ENCODE measurements at places on chromosomes 6 and 20.

GRCh38 chr6:70673601-70674000, 5.9 kb downstream of the SMAP1 start:
- DNase-seq, result no peak

DNA sequence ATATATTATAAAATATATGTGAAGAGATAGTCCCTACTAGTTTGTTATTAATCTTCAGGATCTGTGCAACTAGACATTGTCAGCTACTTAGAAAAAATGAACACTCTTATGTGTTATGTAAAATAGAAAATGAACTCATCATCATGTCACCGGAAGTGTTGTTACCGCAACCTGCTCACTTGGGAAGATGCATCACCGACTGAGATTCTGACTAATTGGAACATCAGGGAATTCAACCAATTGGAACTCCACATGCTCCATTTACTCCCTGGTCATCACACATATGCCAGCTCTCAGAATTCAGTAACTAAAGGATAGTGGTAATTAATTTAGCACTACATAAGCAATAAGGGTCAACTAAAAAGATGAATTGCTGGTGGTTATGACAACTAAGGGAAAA, 16.7 kb upstream of the B3GAT2 start:
- DNase-seq, result no peak

- DNase-seq, result no peak
Observed at GRCh38 chr6:55874316-55874715, 1.1 kb downstream of the BMP5 start.

DNA sequence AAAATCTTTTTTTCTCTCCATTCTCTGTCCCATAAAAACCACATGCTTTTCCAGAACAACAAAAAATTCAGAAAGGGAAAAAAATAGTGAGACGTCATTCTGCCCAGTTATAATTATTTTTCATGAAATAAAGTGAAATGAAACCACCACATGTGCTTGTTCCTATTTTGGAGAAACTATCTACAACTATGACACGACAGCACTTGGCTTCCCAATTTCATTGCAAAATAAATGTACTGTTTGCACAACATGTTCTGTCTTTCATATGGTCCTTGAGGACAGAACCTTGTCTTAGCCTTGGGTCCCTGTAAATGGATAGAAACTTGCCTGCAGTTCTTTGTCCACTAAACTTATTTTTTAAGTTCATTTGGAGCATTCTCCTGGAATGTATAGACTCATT, 5.6 kb upstream of the MAN1A1 start:
- DNase-seq, result no peak

- no peak for DNase-seq
Observed at GRCh38 chr6:97113170-97113569, 169.8 kb downstream of the MMS22L start.

- DNase-seq, result peak; percentile 47
Observed at GRCh38 chr20:24608926-24609667, 139.7 kb downstream of the SYNDIG1 start.

GRCh38 chr20:57435105-57435497, 43.9 kb downstream of the RBM38 start:
- DNase-seq, result no peak

DNA sequence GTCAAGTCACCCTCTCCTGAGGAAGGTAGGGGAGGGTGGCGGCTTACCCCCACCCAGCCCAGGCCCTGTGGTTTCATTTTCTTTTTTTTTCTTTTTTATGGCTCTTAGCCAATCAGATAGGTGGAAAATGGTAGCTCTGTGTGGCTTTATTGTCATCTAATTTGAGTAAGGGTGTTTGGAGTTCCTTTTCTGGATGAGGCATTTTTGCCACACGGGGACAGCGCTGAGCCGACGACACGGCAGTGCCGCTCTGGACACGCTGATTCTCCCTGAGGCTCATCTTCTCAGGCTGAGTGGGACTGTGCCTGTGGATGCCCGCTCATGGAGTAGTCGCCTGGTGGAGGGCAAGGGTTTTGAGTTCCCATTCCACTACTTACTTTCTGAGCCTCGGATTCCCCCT, 37.6 kb upstream of the ANGPT4 start:
- no peak for DNase-seq

GRCh38 chr6:90790696-90791095, 203.8 kb upstream of the MAP3K7 start:
- no peak for DNase-seq

DNA sequence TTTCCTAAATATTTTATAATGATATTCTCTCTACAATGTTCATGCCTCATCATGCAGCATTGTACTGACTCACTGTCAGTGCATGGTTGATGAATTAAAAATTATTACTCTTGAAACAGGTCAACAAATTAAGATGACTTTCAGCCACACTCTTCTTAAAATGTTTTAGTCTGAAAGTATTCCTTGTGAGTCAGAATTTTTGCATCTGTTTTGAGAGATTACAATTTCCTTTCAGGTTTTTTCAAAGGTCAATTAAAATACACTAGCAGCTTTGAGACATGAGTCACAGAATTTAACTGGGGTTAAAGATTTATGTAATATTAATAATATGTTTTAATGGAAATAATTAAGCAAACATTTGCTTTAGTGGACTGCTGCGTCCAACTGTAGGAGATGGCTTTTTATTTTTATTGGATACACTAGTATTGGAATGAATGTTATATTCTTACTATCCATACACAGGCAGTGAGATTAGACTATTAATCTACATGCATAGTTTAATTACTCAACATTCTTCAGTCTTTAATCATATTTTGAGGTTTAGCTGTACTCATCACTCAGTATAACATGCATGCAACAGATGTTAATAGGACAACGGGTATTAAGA, 9.7 kb downstream of the COL12A1 start:
- DNase-seq, result no peak

DNA sequence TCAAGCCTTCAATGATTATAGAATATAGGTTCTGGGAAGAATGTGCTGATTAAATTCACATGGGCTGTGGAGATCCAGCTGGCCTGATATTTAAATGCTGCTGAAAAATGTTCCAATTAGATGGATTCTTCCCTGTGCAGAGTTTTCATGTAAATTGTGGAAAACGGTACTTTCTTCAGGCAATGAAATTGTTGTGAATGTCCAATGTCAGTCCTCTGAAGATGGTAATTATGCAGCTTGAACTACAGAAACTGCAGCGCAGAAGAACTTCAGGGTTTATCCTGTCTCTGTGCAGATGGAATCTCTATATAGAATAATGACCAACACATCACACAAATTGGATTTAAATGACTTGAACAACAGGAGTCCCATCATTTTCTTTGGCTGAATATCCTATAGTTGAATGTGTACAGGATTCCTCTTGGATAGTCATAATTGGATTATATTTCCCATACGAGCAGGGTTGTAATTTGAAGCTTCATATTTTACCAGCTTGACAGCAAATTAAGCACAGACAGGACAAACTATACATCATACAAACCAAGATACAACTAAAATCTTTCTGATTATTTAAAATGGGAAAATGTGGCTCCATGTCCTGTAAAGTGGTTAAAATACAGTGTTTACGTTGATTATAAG, 82.3 kb downstream of the CAP2 start:
- no peak for DNase-seq

DNA sequence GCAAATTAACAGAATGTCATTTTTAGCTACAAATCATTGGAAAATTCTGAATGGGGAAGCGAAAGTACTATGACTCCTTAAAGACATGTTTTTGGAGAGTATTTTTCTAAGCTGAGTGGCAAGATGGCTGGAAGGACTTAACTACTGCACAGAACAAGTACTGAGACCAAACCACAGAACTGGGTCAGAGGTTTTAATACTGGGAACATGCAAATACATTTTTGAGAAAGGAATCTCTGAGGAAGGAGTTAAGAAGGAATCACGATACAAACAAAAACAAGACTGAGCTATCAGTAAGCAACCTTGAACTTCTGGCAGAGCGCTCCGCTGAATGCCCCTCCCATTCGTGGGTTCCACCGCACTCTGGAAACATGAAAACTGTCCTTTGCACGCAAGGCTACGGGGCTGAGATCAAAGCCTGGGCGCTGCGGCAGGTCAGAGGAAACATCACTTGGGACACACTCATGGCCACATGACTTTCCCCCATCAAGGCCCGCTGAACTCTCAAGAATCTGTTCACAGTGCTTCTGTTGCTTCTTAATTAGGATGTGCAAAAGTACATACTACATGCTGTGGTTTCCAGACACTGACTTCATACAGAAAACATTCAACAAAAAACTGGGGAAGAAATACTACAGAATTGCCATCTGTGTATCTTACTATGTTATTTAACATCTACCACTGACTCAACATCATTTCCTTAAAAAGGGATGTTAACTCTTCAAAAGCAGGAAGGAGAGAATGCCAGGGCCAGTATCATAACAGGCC, 27.8 kb downstream of the SLC23A2 start:
- peak; percentile 80 for DNase-seq

GRCh38 chr6:6494677-6495076, 93.8 kb upstream of the LY86 start:
- no peak for DNase-seq

DNA sequence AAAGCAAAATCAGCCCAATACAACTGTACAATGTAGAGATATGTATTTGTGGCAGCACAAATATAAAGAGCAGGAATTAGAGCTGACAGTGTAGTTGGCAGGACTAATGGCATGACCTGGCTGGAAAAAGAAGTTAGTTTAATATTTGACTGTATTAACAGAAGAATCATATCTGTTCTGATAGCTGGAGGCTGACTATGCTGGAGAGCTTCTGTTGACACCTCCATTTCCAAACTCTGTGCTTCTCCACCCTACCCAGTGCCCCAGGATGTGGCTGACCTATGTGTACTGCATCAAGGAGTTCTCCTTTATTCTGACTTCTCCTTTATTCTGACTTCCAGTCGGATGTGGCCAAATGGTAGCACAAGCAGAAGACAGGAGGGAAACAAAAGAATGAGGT, 299.3 kb downstream of the PKHD1 start:
- DNase-seq, result no peak

- no peak for DNase-seq
Observed at GRCh38 chr6:166542580-166542912, 43.9 kb downstream of the RAMACL start.

DNA sequence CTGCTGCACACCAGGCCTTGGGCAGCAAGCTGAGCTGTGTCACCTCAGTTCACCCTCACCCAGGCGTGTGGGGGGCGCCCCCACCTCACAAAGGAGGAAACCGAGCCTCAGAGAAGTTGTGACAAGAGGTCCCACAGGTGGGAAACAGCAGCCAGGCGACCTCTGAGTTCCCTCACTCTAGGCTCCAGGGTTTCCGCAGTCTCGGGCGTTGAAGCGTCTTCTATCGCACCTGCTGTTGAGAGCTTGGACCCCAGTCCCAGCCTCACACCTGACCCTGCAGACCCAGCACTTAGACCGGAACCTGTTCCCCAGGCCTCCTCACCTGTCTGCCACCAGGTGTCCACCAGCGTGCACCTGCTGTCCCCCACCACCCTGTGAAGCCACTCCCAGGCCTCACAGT, 22.3 kb upstream of the APMAP start:
- no peak for DNase-seq

DNA sequence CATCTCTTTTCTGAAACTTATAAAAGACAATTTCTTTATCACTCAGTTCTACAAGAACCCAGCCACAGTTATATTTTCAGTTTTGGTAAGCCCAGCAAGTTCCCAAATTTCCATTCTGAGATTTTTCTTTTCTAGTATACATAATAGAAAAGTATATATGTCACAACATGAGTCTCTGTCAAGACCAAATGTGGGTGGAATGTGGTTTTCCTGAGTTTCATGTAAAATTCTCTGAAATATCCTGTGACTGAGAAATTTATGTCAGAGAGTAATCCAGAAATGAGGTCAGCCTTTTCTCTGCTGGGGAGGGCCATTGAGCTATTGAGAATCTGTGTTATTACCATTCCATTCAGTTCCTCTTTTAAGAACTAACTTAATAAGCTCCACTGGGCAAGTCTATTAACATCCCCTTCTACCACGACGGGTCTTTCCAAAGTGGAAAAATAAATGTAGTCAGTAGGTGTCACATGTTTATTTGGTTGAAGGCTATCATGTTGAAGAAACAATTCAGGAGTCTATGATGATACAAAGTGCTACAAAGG, 100.7 kb upstream of the HMGN3 start:
- DNase-seq, result peak; percentile 70

GRCh38 chr6:144284783-144285547, at the start of gene UTRN:
TSS of gene UTRN (plus strand) at chr6:144285335. CDS start at chr6:144291829, 6,494 bp downstream.
- peak; percentile 47 for DNase-seq

DNA sequence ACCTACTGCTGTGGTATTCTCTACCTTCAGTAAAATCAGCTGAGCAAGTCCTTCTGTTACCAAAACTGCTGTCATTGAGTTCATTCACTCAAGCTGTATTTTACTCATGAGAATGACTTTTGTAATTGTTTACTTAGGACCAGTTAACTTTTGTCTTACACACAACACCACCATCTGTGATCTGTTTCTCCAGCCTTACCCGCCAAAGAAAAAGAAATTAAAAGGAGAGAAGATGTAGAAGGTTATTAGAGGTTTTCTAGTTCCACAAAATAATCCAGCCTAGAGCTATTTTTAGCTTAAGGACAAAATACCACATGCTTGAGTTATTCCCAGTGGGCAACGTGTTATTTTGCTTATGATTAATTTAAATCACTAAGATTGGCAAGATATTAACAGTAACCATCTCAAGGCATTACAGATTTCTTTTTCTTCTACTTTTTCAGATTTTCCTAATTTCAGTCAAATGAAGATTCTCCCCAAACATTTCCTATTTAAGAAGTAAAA, 38.2 kb downstream of the FAM8A1 start:
- DNase-seq, result no peak

- no peak for DNase-seq
Observed at GRCh38 chr20:17500271-17500670, 30.9 kb downstream of the BFSP1 start.

GRCh38 chr20:43987018-43987417, 72.4 kb downstream of the TOX2 start:
- no peak for DNase-seq

- no peak for DNase-seq
Observed at GRCh38 chr6:101312652-101313051, 80.9 kb upstream of the GRIK2 start.

GRCh38 chr20:4937407-4938319, 63.6 kb downstream of the SLC23A2 start:
- no peak for DNase-seq

DNA sequence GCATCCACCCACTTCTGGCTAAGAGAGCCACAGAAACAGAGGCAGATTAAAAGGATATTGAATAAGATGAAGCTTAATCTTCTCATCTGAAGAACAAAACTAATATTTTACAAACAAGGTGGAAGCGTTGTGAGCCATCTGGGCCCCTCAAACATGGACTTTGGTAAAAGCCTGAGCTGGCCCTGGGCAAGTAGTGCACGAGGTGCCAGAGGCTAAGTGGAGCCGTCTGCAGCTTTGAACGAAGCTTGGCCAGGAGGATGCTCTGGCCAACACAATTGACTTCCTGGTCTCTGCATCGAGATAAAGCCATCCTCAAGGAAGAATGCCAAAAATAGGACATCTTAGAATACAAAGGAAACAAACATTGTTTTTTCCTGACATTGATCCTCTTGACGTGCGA, 53.2 kb upstream of the PLEKHG1 start:
- DNase-seq, result no peak

GRCh38 chr20:44646641-44647274, 4.7 kb downstream of the ADA start:
- peak; percentile 76 for DNase-seq
